ENCODE measurements at places on chromosomes 3 and 15.

DNA sequence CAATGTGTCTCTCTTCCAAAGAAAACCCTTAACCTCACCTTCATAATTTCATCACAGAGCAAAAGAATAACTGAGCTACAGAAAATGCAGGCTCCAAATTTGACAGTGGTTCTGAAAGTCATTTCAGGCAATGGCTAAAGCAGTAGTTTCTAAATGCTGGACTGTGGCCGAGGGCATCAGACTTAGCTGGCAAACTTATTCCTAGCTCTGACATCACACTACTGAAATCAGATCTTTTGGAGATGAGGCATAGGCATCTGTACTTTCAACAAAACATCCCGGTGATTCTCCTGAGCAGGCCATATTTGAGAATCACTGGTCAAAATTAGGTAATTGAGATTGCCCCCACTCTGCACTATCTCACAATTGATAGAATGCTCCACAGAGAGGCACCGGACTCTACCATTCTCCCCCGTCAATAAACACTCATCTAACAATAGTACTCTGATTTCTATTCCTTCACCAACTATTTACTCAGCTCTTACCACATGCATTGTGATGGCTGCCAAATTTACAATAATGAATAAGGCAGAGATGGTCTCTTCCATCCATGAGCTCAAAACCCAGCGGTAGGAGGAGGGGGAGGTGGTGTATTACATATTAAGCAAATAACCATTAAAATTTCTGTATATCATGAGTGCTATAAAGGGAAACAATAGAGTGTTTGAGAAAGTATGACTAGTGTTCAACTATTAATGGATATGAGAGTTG lies 57.3 kb upstream of the SPRED1 start:
- no peak for DNase-seq

- DNase-seq = no peak
These were observed 13.7 kb upstream of the HEG1 start for GRCh38 chr3:125069452-125069851.

DNA sequence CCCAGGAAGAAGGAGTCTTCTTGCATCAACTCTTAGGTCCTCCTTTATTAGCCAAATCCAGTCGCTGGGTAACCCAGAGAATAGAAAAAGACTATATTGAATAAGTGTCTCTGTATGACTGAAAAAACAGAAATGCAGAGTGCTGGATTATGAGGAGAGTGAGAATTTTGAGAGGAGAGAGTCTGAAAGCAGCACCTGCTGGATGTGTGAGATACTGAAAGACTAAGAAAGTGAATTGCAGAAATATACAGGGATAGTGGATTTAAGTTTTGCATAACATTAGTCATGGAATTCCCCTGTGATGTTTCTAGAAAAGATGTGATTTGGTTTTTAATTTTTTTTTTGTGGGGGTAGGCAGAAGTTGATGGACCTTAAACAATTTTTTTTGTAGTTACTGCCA lies 296.5 kb downstream of the MECOM start:
- DNase-seq = no peak

- no peak for DNase-seq
These were observed 45.7 kb upstream of the ABI3BP start for GRCh38 chr3:101038880-101039279.

DNA sequence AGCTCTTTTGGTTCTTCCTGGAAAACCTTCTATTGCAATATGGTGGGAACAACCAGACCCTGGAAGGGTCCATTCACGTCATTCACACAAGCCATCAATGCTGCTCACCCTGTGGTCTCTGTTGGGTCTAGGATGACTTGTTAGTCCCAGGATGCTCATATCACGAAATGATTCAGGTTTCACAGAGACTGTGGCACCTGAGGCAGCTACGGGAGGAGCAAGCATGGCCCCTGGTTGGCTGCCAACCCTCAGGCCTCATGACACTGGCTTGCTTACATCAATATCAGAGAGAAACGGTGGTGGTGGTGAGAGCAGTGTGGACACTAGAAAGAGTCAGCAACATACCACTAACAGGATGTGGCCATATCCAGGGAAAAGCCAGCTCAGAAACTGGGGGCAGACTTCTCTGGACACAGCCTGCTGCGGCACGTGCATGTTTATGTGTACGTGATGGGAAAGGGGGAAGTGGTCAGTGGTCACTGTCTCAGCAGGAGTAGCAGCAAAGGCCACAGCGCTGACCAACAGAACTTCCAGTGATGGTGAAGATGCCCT lies 208.9 kb upstream of the ST8SIA2 start:
- DNase-seq = no peak

DNA sequence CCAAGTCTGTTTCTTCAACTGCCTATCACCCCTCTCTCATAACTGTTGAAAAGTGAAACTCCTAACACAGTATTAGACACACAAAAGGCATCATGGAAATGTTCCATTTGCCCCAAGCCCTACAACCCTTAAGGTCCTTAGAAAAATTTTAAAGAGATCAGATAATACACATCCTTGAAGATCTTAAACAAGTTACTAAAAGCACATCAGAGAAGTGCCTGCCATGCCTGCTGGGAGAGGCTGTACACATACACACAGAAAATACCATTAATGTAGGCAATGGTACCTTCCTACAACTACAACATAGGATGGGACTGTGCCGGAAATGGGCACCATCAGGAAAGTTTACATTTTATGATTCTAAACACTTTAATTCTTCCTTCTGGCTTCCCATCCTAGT lies 3.3 kb downstream of the ADAM10 start:
- no peak for DNase-seq

All from CD4-positive, alpha-beta T cell treated with Interleukin-6 at 100 ng/mL for 8 hours (primary cell).